Left ventricle myocardium superior (tissue), 1 donor: ENCODE measurements at places on chromosomes 2 and 18.

- DNase-seq, result no peak
Observed at GRCh38 chr2:186503827-186504606, 18.0 kb downstream of the ZC3H15 start.

DNA sequence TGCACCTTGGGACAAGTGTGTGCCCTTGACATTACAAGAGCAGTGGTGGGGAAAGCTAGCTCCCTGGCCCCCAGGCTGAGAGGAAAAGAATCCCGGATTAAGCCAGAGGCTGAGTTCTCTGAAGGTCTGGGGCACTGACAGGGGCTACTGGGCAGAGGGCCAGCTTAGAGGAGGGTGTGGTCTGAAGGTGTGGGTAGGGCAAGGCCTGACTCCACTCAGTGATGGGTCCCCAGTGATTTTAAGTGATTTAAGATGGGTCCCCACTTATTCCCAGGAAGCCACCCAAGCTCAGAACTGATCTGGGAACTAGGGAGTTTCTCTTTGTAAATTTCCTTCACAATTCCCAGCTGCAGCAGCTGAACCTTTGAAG lies 8.8 kb downstream of the TMEM37 start:
- no peak for DNase-seq

DNA sequence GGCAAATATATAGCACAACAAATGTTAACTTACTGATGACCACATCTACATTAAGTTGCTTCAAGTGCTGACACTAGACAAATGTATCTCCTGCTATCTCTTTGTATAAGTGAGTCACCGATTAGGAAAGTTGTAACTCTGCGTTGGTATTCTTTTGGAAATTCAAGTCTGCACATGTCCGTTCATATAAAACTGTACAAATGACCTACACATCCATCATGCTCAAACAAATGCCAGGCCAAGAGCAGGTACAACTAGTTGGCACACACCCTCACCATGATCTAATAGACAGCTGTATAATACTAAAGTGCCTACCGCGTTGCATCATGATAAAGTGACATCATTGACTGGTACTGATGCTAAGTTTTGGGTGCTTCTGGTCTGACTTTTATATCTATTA lies 141.1 kb downstream of the RBMS1 start:
- no peak for DNase-seq

- DNase-seq, result no peak
Observed at GRCh38 chr18:75249672-75250470, 39.3 kb downstream of the TSHZ1 start.

GRCh38 chr2:48870503-48870902 lies 115.0 kb upstream of the LHCGR start:
- no peak for DNase-seq

DNA sequence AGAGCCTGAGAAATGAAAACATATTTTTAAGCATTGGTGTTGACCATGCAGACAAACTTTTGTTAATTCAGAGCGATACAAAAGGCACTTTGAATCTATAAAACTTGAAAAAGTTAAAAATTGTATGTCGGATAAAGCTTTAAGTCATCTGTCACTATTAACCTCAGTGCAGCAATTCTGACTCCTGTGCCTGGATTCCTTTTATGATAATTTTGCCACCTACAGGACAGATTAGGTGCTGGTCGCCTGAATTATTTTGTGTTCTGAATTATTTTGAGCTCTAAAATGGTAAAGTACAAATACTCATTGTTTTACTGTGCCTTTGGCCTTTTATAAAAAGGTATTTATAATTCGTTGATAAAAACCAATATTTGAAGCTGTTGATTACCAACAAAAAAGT lies 19.4 kb upstream of the RNF138 start:
- no peak for DNase-seq

DNA sequence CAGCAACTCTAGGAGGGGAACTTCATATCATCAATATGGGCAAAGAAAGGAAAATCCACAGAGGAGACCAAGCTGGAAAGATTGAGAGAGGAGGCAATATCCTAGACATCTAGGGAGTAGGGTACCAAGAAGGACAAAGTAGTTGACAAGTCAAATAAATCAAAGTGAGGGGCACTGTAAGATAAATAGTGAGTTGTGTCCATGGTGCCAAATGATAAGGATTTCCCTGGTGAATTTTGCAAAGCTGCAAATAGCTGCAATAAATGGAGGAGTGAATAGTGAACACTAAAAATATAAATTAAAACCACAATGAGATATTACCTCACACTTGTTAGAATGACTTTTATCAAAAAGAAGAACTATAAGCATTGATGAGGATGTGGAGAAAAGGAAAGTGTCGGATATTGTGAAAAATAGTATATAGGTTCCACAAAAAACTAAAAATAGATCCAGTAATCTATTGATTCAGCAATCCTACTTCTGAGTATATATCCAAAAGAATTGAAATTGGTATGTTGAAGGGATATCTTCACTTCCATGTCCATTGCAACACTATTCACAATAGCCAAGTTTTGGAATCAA lies 258.2 kb upstream of the FN1 start:
- no peak for DNase-seq

DNA sequence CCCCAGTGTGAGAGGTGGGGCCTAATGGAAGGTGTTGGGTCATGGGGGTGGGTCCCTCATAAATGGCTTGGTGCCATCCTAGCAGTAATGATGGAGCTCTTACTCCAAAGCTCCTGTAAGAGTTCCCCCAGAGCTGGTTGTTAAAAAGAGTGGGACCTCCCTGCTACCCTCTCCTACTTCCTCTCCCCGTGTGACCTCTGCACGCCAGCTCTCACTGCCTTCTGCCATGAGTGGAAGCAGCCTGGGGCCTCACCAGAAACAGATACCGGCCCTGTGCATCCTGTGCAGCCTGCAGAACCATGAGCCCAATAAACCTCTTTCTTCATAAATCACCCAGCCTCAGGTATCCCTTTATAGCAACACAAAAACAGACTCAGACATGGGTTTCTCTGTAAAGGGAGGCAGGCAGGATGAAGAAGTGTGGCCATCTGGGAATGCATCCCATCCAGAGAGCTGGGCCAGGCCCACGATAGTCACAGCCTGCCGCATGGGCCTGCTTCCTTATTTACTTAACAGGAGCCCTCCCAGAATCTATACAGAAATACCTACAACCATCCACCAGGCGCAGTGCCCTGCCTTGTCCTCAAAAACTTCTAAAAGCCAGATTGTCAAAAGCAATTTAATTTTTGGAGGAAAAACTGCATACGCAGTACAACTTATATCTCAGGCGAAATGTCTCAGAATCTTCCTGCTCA lies 7.5 kb downstream of the PRLH start:
- DNase-seq, result no peak

- DNase-seq, result no peak
Observed at GRCh38 chr2:128552141-128552805, 233.6 kb upstream of the HS6ST1 start.

DNA sequence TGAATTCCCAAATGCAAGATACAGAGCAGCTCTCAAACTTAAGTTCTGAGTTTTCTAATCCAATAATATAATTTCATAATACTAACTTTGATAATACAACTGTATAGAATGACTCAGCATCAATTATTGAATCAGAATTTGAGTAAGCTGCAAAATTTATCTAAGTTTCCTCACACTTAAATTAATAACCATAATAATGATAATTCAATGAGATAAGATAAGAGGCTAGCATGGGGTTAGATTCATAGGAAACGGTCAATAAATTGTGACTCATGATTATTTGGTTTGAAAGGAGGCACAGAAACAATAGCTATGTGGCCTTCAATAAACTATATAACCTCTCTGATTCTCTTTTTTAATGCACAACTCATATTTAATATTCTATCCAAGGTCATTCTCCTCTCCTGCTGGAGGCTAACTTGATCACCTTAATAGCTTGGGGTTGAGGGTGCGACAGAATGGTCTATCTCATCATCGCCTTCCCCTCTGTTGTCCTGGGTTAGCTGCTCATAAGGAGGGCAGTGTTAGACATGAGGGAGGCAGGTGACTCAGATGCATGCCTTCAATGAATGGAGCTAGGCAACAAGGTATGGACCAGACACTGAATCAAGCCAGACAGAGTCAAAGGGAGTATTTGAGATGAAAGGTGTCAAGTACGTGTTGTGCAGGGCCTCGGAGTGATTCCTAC lies 36.2 kb upstream of the BMP10 start:
- DNase-seq, result no peak

GRCh38 chr18:13175266-13175665 lies 43.3 kb upstream of the LDLRAD4 start:
- DNase-seq, result no peak

DNA sequence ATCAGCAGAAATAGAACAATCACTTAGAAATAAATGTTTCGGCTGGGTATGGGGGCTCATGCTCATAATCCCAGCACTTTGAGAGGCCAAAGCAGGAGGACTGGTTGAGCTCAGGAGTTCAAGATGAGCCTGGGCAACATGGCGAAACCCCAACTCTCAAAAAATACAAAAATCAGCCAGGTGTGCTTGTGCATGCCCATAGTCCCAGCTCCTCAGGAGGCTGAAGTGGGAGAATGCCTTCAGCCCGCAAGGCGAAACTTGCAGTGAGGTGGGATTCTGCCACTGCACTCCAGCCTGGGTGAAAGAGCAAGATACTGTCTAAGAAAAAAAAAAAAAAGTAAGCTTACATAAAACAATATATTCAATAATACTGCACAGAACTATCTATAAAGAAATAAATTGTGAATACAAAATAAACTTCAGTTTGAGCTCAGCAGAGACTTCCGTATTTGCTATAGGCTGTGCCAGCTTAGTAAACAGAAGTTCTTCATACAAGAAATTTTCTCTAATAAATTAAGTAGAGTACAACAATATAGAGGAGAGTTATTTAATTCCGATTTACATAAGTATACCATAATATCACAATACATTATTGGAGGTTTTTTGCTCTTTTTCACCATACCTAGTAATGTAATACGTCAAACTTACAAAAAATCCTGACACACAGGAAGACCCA lies 43.6 kb downstream of the SRBD1 start:
- DNase-seq, result no peak

DNA sequence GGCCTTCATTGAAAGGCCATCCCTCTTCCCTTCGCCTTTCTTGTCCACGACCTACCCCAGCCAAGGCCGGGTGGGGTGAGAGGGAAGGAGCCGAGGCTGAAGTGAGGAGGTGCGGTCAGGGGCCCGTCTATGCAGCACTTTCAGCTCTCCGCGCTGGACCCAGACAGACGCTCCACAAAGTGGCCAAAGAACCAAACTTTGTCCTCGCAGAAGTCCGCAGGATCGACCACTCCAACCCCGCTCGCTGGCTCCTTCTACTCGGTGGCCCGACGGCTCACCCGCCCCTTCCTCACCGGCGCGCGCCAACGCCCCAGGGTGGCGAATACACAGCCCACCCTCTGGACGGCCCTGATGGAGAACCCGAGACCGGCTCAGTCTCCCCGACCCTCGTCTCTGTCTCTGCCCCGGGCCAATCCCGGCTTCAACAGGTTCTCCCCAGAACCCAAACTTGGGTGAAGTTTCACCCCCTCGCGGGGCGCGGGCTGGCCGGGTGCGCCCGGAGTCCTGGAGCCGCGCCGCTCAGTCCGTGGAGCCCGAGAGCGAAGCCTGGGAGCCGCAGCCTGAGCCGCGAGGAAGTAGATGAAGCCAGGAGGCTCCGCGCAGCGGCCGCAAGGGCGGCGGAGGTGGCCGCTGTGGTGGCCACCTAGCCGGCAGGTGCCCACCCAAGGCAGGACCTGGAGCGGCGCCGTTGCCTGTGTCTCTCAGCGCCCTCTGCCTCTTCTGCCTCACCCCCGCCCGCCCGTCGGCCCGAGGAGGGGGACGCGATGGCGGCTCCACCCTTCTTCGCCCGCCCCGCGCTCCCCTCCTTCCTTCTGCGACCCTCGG lies 26.7 kb upstream of the ALPP start:
- no peak for DNase-seq

GRCh38 chr2:59174536-59175243 lies 933.6 kb upstream of the FANCL start:
- no peak for DNase-seq

- no peak for DNase-seq
Observed at GRCh38 chr2:37782155-37782673, 110.8 kb upstream of the CDC42EP3 start.

DNA sequence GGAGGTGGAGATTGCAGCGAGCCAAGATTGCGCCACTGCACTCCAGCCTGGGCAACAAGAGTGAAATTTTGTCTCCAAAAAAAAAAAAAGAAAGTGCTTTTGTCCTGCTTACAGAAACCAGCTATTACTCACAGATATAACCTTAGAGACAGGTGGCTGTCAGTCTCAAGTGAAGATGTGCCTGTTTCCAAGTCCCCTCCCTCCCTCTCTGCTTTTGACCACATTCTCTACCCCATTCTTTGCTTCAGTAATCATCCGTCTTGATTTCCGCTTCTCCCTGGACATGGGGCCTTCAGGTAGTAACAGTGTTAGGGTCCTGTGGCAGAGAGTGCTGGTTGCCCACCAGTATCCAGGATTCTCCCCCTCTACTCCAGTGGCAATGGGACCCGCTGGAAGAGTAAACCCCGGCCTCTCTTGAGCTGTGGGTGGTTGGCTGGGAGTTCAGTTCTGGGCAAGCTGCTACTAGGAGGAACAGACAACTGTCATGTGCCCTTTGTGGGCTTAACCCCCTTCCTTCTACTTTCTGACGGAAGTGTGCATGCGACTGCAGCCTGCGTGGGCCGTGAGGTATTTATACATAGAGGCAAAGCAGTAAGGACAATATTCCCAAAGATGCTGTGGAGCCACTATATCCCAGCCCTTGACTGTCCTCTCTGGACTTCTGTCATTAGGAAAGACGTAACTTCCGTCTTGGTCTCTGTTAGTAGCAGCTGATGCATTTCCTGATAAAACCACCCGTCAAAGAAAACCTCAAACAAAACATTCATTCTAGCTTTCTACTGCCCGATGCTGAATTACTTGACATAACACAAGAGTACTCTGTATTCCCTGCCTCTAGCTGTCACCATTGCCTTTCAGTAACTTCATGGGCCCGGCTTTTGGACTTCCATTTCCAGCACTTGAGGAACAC lies 17.8 kb downstream of the PDCL3 start:
- no peak for DNase-seq

DNA sequence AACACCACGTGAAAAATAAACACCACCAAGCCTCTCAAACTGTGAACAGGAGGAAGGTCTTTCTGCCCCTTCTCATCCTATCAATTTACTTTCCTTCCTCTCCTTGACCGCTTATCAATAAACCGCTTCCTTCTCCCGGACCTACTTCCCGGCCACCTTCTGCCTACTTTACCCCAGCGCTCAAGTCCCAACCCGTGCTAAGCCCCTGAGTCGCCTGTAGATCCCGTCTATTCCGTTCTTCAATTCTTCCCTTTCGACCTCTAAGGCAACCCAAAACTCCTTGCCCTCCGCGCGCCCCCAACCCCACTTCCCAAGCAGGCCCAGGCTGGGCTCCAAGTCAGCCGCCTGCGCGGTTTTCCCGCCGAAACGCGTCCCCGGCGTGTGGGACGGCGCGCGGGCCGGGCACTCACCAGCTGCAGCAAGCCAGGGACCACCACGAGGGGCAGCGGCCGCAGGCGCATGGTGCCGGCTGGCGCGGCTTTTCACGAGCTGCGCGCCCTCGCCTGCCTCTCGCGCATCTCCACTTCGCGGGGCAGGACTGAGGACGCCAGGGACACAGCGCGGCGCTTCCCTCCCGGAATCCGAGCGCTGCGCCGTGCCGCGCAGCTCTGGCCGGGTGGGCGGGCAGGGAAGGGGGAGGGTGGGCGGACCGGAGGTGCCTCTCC lies at the start of gene NXPH2:
Gene NXPH2, minus strand, starts transcription at position 610 of the 665 bp plus-strand sequence. Its CDS starts 149 bp downstream, at position 461.
- no peak for DNase-seq
